ENCODE measurements at places on chromosomes 2 and 18.

DNA sequence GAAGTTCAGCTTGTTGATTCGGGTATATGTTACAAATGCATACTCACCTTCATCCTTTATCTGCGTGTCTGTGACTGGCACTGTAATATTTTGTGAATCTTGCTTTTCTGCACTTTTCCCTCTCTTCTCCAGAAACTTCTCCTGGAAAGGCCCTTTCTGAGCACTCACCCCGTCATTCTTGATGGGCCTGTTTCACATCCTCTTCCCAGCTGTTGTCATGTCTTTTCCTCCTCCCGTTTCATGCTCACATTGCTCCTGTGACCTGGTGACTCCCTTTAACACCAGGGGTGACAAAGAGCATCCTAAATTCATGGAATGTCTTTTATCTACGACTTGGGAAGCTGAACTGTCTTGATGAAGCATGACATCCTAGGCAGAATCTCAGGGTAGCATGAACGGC lies 65.8 kb downstream of the CD8B2 start:
- no peak for DNase-seq

- DNase-seq, result peak; percentile 89
Observed at GRCh38 chr2:24342110-24342910, 18.0 kb downstream of the ITSN2 start.

DNA sequence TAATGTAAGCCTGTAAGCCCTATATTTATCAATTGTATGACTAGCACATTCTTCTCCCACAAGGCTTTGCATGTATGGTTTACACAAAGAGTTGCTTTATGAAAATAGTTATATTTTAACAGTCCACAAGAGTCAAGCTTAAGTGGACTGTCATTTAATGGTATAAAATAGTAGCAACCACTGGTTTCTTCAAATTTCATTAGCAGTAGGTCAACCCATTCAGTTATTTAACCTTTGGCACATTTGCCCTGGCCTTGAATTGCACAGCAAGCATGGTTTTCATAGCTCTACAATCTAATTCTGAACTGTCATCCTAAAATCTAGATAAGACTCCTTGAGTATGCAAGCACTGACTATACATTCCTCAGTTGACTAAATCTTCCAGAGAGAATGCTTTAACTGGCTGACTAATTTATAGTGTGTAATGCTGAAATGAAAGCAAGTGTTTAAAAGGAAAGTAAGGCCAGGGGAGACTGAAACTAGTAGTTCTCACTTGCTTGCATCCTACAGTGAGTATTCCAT lies 1.8 kb downstream of the DPP4 start:
- no peak for DNase-seq

DNA sequence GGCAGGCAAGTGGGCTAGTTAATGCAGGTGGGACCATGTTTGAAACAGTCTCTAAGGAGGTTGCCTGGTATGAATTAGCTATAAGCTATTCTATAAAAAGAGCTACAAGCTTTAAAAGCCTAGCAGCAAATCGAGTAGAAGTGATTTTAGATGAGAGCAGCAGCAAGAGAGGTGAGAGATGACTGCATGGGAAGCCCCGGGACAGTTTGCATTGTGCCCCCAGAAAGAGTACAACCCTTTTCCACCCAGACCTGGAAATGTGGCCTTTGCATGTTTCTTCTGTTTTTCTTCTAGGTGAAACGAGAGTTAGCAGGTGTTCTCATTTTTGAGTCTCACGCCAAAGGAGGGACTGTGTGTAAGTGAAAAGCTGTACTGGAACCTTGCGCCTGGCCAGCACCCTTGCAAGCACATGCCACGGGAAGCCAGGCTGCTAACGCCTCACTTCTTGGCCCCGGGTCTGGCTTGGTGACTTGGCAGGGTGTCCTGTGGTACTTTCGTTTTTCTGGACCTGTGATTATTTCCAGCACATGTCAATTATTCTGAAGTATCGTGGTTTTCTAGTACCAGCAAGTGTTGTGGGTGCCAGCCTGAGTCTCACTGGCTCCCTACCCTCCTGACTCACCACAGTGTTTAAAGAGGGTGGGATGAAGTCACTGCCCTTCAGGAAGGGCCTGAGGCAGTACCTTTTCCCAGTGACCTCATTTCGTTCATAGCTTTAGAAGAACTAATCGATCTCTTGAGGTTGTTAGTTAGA lies 90.3 kb upstream of the MAP3K20 start:
- no peak for DNase-seq

- no peak for DNase-seq
Observed at GRCh38 chr18:36732264-36732663, 96.5 kb downstream of the TPGS2 start.

DNA sequence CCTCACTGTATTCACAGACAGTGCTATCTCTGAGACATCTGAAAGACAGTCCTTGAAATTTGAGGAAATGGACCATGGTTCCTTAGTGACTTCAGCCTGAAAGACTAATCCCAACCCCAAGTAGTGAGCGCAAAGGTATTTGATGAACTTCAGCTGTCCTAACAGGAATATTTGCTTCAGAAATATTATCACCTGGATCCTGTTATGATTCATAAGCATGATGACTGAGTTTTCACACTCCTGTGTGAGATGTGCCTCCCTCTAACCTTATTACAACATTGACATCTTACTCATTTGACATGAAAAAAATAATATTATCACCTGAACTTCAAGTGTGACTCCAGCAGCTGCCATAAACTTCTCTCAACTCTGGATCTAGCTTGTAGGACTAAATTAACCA lies 11.6 kb upstream of the MRPL19 start:
- no peak for DNase-seq

DNA sequence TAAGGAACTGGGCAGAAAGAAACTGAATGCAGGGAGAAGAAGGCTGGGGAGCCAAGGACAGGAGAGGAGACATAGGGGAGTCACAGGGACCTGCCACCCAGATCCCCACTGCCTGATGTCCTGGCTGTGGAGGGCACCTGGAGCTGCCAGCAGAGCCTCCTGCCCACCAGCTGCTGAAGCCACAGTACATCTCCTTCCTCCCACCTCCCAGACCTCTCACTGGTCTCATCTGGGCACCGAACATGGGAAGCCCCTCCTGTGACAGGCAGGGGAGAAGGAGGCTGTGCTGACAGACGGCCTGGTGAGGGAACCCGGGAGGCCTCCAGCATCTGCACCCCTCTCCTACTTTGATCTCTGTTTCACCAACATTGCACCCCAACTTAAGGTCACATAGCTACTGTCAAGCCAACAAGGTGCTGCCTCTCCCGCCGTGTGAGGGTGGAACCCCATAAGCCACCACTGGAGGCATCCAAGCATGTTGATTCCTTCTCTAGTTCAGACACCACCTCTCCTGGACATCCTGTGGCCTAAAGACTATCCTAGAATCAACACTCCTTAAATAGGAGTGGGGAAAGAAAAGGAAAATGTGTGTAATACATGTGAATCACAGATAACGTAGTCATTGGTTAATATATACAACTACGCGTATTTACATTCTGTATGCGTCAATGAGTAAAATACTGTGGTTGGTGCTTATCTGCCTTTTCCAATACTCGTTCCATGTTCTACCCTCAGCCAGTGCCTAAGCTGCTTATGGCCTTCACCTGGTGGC lies 3.5 kb upstream of the RNPEPL1 start:
- no peak for DNase-seq

- DNase-seq, result no peak
Observed at GRCh38 chr2:10269291-10269690, 33.4 kb upstream of the HPCAL1 start.

- peak; percentile 99 for DNase-seq
Observed at GRCh38 chr2:237691908-237692600, 64.7 kb downstream of the LRRFIP1 start.

GRCh38 chr2:147293991-147294824 lies 550.6 kb upstream of the ACVR2A start:
- DNase-seq, result no peak

DNA sequence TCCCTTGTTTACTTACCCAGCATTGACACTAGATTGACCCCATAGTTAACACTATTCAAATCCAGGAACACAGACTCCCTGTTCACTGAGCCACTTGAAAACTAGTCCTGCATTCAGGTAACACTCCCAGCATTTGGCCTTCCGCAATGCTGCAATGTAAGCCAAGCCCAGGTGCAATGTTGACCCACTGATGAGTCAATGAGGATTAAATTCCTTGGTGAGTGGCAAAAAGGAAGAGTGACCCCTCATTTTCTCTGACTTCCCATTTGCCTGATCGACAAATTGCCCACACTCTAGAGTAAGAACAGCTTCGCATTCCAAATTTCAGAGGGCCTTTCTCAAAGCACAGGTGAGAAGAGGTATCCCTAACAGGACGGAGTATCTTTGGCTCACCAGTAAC lies 251.9 kb downstream of the FBXO15 start:
- no peak for DNase-seq

DNA sequence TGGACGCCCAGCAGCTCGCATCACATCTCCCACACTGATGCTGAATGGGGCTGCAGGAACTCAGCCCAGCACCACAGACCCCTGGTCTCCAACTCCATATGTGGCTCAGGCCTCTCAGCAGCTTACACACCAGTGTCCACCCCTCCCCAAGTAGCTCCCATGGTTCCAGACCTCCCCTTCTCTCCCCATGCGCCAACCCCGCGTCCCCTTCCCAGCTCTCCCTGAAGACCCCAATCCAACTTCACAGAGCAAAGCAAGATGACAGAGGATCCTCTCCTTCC lies 188.9 kb downstream of the SH3BP4 start:
- no peak for DNase-seq

DNA sequence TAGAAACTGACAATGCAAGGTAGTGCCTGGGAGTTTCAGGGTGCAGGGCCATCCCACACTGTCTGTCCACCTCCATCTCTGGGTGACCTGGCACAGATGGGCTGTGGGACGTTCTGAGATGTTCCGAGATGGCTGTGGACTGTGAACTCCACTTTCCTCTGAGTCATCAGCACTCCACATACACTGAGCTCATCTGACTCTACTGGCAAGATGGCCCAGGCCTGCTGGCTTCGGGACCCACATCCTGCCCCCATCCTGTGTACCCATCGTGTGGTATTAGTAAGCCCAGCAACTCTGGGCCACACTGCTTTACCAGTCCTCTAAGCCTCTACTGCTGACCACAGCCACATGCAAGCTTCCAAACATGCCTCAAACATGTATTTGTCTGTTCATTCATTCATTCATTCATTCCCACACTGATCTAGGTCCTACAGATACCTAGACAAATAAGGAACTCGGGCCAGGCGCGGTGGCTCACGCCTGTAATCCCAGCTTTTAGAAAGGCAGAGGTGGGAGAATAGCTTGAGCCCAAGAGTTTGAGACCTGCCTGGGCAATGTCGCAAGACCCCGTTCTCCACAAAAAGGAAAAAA lies 124.8 kb upstream of the CXCR4 start:
- DNase-seq, result no peak

DNA sequence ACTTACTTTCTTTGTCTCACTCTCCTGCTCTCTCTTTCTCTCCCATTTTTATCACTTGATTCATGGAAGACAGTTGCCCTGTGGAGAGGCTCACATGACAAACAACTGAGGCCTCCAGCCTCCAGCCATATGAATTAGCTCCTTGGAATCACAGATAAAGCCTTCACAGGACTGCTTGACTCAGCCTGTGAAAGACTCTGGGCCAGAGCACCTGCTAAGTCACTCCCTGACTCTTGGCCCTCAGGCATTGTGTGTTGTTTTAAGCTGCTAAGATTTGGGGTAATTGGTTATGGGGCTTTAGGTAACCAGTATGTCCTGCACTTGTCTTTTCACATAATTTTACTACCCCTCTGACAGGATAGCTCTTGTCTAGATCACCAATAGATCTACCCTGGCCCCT lies 334.9 kb downstream of the SOX11 start:
- no peak for DNase-seq

- no peak for DNase-seq
Observed at GRCh38 chr2:96872591-96873349, 2.9 kb upstream of the SEMA4C start.

- DNase-seq, result no peak
Observed at GRCh38 chr2:42249284-42249683, 80.1 kb downstream of the EML4 start.

- peak; percentile 27 for DNase-seq
Observed at GRCh38 chr2:187500585-187501359, 52.7 kb upstream of the CALCRL start.

DNA sequence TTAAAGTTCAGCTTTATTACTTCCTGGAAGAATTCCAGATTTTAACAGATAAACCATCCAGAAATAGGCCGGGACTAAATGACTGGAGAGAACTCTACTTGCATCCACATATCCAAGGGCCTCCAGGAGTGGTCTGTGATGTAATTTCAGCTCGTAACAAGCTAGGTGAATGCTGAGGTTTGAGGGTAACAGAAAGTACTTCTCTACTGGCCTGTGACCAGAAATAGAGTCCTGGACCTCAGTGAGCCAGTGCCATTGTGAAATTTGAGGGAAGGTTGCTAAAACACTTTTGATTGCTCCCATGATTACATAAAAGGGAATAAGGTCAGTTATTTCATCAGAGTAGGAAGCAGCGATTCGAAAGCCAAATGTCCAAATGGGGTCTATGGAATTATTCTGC lies 158.1 kb downstream of the DOCK10 start:
- DNase-seq, result no peak

DNA sequence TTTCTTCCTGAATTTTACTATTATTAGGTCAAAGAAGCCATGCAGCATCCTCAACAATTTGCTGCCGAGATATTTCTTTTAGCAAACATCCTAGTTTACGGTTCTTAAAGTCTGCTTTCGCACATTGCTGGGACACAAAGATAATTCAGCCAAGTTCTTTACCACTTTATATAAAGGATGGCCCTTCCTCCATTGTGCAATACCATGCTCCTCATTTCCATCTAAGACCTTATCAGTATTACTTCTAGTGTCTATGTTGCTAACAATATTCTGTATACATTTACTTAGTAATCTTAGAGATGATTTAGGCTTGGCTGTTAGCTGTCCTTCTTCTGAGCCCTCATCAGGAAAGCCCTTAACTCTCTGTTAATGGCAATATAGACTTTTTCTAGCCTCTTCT lies 8.0 kb upstream of the REG1A start:
- no peak for DNase-seq

- DNase-seq, result no peak
Observed at GRCh38 chr2:120820953-120821279, 85.2 kb downstream of the GLI2 start.

- DNase-seq, result no peak
Observed at GRCh38 chr18:926946-927345, 22.3 kb downstream of the ADCYAP1 start.

- DNase-seq, result no peak
Observed at GRCh38 chr2:128325611-128326181, 7.0 kb upstream of the HS6ST1 start.

DNA sequence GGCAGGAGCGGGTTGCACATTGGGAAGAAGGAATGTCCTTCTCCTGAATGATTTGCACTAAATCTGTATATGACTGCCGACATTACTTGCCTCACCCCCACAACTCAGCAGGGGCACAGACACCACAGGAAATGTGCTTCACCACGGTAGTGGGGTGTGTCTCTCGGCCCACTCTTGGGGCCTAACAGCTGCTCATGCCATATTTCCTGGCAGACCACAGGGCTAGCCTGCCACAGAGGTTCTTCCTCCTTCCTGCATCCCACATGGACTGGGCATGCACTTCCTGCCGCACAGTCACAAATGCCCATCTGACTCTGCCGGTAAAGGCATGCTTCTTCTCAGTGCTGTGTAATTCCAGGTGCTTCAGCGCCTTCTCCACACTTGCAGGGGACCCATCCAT lies 10.3 kb upstream of the PAPOLG start:
- no peak for DNase-seq

GRCh38 chr18:6069103-6069502 lies 173.8 kb upstream of the TMEM200C start:
- DNase-seq, result no peak

Data from NCI-H526 (cell line).